NCI-H524 (cell line): ENCODE measurements at places on chromosomes 2 and 18.

- DNase-seq = peak; percentile 49
These were observed 248.9 kb downstream of the TDRD15 start for GRCh38 chr2:21372654-21373053.

GRCh38 chr2:221494556-221494955 is 77.5 kb downstream of the EPHA4 start:
- DNase-seq = no peak

- DNase-seq = no peak
These were observed 76.4 kb downstream of the LTBP1 start for GRCh38 chr2:33022989-33023727.

- DNase-seq = no peak
These were observed 1552.9 kb upstream of the SLC39A10 start for GRCh38 chr2:194103941-194104659.

GRCh38 chr2:156333274-156333950 is 891 bp upstream of the NR4A2 start:
- DNase-seq = no peak

- no peak for DNase-seq
These were observed 133.3 kb upstream of the UNC80 start for GRCh38 chr2:209638346-209638745.
